ENCODE measurements at places on chromosomes 5 and 9.

DNA sequence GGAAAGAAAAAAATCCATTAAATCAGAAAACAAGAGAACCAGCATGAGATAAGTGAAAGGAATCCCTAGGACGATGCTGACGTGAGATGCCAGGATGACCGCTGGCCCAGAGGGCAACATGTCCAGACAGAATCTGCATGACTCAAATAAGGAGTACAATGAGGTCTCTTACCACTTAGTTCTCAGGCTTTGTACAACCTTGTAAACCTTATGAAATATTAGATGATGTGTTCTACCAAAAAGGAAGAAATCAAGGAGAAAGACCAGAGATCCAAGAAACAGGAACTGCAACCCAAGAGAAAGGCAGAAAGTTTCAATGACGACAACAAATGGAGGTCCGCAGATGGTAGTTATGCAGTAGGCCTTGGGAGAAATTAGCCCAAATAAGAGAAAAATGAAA lies 2.8 kb upstream of the GPR150 start:
- no peak for DNase-seq

DNA sequence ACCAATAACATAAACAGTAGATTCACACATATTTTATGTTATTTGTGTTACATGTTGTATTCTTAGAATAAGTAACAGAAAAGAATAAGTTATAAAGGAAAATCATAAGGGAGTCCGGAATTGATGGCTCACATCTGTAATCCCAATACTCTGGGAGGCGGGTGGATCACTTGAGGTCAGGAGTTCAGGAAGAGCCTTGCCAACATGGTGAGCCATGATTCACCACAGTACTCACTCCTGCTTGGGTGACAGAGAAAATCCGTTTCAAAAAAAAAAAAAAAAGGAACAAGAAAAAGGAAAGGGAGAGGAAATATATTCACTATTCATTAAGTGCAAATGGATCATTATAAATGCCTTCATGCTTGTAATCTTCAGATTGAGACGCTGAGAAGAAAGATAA lies 533.3 kb upstream of the CDH9 start:
- DNase-seq, result no peak

GRCh38 chr9:892123-892522 lies 50.6 kb downstream of the DMRT1 start:
- DNase-seq, result no peak

DNA sequence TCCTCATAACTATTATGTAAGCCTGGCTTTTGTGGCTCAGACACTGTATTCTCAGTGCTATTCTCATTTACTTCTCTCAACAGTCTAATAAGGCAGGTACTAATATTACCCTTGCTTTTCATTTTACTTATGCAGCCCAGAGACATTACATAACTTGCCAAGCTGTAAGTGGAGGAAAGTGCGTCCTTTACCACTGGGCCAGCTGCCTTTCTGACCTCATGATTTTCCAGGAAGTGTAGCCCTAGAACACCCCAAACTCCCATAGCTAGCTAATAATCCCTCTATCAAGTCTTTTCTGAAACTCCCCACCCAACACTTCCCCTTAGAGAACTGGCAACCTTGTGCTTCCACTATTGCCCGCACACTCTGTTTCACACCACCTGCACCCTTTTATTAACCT lies 192.9 kb upstream of the HMHB1 start:
- DNase-seq, result no peak

- no peak for DNase-seq
These were observed 35.9 kb downstream of the ARPC5L start for GRCh38 chr9:124897570-124898460.

DNA sequence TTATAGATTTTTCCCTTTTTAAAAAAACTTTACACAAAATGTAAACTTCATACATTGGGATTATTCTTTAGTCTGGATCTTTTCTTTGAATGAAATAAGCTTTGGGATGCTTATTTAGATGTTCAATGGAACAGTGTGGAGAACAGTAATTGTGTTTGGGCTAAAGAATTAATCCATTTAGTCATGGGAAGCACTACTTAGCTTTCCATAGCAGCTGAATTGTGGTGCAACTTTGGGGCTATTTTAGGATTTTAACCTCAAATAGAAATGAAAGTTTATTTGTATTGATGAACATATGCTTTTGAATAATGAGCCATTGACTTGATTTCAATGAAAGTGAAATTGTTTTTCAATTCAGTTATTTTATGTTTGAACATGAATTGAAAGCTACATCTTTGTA lies 72.4 kb downstream of the ZCCHC7 start:
- DNase-seq, result no peak

DNA sequence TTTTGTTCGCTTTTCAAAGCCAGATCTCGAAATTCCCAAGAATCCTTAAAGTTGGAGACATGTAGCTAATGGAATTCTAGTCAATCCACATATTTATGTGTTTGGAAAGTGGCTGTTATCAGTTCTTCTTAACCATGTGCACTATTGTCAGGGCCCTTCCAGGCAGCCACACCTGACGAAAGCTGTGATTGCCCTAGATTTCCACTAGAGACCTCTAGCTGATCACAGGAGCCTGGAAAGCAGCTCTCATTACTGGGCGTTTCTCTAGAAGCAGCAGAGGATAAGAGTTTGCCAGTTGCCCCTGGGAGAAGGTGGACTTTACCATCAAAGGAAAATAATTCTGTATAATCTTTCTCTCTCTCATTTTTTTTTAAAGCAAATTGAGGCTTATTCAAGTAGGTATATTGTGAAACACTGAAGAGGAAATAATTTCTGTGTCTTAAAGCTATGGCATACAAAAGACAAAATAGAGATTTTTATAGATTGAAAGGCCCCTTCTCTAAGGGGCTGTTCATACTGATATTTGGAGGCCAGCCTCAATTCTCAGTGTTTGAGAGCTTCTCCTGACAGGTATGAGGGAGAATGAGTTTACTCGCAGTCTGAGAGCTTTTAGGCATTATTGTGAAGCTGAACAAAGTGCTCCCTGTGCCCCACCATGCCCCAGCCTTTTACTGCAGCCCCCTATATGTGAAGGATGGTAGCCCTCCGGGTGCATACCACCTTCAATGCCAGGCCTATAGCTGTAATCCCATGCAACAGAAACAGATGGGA lies 405.4 kb upstream of the ACTBL2 start:
- no peak for DNase-seq

GRCh38 chr5:31362931-31363568 lies 168.8 kb downstream of the DROSHA start:
- no peak for DNase-seq

DNA sequence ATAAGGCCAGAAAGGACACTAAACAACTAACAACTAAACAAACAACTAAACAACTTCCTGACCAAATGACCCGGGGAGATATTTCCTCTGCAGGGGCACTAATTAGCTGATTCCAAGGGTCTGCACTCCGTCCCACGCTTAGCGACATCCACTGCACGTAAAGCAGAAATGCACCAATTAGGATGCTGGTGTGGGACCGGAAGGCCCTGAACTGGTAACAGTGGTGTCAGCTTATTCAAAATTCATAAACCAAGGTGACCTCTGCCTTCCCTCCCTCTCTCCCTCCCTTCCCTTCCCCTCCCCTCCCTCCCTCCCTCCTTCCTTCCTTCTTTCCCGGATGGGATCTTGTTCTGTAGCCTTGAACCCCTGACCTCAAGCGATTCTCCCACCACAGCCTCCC lies 9.6 kb downstream of the RASGEF1C start:
- DNase-seq, result no peak

GRCh38 chr9:123555646-123556045 lies 199.6 kb downstream of the CRB2 start:
- no peak for DNase-seq

DNA sequence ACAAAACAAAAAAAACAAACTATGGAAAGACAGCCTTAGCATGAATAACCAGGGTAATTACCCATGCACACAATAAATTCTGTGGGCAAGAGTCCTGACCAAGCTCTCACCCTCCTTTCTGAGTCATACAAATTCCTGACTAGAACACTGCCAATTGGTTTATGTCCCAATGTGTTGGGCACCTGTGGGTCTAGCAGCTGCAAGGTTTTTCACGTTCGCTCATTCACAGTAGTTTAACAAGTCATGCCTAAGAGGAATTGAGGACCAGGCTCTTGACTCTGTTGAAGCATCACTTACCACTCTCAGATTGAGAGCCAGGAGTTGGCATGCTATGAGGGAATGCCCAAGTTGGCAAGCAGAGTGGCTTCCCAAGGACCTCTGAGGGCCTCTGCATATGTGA lies 205.5 kb upstream of the SLC24A2 start:
- no peak for DNase-seq

DNA sequence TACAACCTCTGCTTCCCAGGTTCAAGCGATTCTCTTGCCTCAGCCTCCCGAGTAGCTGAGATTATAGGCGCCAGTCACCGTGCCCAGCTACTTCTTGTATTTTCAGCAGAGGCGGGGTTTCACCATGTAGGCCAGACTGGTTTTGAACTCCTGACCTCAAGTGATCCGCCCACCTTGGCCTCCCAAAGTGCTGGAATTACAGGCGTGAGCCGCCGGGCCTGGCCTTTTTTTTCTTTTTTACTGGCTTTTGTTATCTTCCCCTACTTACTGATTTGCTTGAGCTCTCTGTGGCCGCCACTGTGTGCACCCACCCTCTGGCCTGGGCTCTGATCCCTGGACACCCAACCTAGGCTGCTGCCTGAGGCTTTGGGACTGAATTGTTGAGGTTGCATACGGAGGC lies 60.3 kb downstream of the ANKRD33B start:
- no peak for DNase-seq

DNA sequence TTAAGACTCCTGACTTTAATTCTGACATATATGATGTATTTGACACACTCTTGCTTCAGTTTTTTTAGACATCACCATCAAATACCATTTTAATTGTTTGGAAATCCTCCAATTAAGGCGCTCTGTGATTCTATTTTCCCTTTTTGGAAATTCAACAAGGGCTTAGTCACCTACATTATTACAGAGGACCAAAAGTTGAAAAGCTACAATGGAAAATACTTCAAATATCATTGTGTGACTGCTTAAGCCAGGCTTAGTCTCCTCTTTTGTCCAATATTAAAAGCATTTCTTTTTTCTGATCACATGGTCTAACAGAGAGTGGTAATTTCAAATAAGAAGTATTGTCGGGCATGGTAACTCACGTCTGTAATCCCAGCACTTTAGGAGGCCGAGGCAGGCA lies 160.3 kb downstream of the CEMIP2 start:
- no peak for DNase-seq

DNA sequence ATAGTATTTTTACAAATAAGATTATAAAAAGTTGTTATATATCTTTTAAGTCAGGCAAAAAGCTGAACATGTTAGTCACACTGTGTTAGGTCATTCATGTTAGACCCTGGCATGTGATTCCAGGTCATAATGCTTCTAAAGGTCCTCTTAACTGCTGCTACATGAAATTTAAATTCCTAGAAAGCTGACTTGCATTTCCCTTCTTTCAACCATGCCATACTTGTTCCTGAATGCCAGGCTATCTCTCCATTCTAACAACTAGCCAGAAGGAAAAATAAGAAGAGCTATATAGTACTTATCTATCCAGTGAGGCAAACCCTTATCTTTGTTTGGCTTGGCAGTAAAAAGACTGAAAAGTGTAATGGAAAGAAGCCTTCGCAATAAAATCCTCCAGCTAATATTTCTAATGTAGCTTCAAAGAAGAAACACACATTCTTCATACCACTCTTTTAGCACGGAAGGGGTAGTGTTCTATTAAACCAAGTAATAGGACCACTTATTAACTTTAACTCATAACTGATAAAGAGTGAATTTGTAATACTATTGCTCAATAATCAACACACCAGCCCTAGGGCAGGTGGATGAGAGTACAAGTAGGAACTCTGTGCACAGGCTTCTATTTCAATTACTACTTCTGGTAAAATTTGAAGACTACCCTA lies 310.2 kb downstream of the PDE4D start:
- no peak for DNase-seq

DNA sequence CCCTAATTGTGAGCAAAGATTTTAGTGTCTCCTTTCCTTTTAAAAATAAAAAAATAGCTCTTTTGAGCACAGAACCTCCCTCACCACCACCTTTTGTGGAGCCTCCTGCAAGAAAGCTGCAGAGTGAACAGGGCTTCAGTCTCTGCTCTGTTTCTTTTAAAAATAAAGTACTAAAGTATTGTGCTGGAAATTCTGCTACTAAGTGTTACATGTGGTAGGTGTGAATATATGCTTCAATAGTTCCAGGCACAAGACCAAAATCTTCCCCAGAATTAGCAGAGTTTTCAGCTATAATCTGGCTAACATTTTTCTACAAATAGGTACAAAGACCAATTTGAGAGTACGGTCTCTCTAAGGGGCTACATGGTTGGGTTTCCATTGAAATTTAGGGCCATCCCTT lies 40.3 kb upstream of the NFIB start:
- DNase-seq, result no peak

Data from stimulated activated CD8-positive, alpha-beta memory T cell treated with anti-CD3 and anti-CD28 coated beads, Interleukin-2, amount 100 ng/mL, for 1 hour (primary cell).